ENCODE measurements at places on chromosomes 16 and 17.

DNA sequence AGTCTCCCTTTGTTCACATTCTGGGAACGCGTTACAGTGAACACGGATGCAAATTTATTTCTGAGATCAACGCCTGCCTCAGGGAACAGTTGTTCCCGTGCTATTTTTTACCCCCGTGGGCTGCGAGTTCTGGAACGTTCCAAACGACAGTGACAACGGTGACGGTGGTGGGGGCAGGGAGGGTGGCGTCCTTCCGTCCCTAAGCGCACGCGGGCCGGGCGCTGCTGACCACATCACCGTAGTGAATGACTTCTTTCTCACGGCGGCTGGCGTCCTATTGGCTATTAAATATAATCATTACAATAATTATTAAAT is 45.1 kb upstream of the SSTR5 start:
- no peak for DNase-seq

GRCh38 chr16:23113185-23113584 is 36.1 kb downstream of the USP31 start:
- no peak for DNase-seq

GRCh38 chr17:66492561-66493005 is 190.2 kb downstream of the PRKCA start:
- no peak for DNase-seq

- DNase-seq: no peak
These were observed 393.5 kb downstream of the UTP18 start for GRCh38 chr17:51653878-51654277.
